ENCODE measurements at places on chromosomes 4 and X.

DNA sequence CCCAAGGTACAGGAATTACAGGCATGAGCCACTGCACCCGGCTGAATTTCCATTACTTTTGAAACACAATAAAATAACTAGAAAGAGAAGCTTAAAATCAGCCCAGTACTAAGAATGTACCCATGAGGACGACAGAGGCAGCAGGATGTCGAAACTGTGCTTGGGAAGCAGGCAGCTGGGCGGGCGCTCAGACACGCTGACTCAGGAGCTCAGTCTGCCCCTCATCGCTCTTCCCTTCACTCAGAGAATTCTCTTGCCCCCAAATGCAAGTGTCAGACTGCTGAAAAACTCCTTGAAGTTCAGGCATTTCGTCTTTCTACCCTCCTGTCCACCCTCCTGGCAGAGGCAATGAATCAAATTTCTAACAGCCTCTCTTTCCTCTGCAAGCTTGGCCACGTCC lies 41.0 kb upstream of the CDKN2AIP start:
- no peaks in the 10 kb centered on the region for H3K27me3 ChIP-seq
- no peak overlapping the region for H3K4me3 ChIP-seq
- no peak for DNase-seq
- peaks cover under 1% of the 10 kb centered on the region for H3K4me1 ChIP-seq

DNA sequence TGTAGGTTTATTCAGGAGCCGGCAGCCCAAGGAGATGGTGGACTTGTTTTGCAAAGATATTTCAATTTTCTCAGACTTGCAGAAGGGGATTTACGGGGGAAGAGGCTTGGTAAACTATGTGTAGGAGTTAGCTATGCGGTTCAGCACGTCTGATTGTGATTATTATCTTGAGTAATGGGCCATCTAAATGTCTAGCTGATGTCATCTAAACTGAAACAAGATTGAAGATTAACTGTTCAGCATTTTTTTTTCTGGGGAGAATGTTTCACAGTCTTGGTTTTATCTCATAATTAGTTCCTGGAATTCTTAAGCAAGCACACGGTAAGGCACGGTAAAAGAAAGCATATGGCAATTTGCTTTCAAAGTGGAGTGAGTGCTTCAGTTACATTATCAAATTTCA lies 207.3 kb upstream of the CXorf51B start:
- H3K4me3 ChIP-seq = no peak overlapping the region
- DNase-seq = no peak
- no peak overlapping the region for H3K27ac ChIP-seq
- no peaks in the 10 kb centered on the region for H3K36me3 ChIP-seq
- no peaks in the 10 kb centered on the region for H3K27me3 ChIP-seq
- H3K4me1 ChIP-seq = no peaks in the 10 kb centered on the region

- H3K27ac ChIP-seq = no peak overlapping the region
- H3K36me3 ChIP-seq = no peaks in the 10 kb centered on the region
- H3K27me3 ChIP-seq = no peaks in the 10 kb centered on the region
- no peak overlapping the region for H3K4me3 ChIP-seq
- DNase-seq = no peak
Observed at GRCh38 chr4:90943311-90943710, 816.1 kb downstream of the CCSER1 start.

GRCh38 chrX:68876731-68877130 lies 47.9 kb downstream of the EFNB1 start:
- H3K4me3 ChIP-seq = no peak overlapping the region
- no peaks in the 10 kb centered on the region for H3K4me1 ChIP-seq
- H3K27me3 ChIP-seq = peaks cover 18% of the 10 kb centered on the region
- H3K27ac ChIP-seq = no peak overlapping the region
- no peak for DNase-seq
- H3K36me3 ChIP-seq = no peaks in the 10 kb centered on the region

DNA sequence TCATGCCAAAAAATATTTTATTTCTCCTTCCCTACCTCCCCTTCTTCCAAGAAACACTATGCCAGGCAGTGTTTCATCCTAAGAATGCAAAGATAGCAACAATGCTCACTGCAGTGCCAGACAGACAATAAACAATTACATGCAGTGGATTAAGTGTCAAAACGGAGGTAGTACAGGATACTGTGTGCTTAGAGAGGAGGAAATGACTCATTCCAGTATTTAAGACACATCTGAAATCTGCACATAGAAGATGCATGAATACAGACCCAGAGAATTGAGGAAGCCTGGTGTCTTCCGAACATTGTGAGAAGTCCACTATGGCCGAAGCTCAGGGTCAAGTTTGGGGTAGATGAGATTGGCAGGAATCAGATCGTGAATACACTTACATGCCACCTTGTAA lies 326.4 kb downstream of the PPP3CA start:
- H3K4me3 ChIP-seq = no peak overlapping the region
- no peaks in the 10 kb centered on the region for H3K4me1 ChIP-seq
- H3K27ac ChIP-seq = no peak overlapping the region
- H3K36me3 ChIP-seq = no peaks in the 10 kb centered on the region
- no peak for DNase-seq

DNA sequence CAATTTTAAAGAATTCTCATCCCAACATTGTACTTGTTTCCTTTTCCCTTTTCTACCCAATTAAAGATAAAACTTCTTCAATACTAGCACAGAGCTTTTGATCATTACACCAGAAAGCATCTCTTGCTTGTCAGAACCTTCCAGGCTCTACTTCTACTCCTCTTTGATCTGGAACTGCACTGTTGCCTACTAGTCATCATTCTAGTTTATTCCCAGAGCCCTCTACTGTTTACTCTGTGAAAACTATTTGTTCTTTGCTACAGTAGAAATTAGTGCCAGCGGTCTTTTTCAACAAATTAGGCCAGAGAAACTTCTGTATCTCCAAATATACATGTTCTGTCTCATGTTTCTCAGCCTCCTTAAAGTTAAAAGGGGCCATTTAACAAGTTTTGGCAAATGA lies 46.8 kb upstream of the TMPRSS11F start:
- no peaks in the 10 kb centered on the region for H3K4me1 ChIP-seq
- H3K27ac ChIP-seq = no peak overlapping the region
- H3K4me3 ChIP-seq = no peak overlapping the region
- no peaks in the 10 kb centered on the region for H3K27me3 ChIP-seq
- no peaks in the 10 kb centered on the region for H3K36me3 ChIP-seq

GRCh38 chrX:153954558-153955227 lies 10.2 kb upstream of the RENBP start:
- no peak for DNase-seq
- H3K27ac ChIP-seq = no peak overlapping the region
- H3K36me3 ChIP-seq = peaks cover 97% of the 10 kb centered on the region

- H3K27ac ChIP-seq = no peak overlapping the region
- no peaks in the 10 kb centered on the region for H3K4me1 ChIP-seq
- H3K36me3 ChIP-seq = no peaks in the 10 kb centered on the region
- H3K27me3 ChIP-seq = no peaks in the 10 kb centered on the region
- no peak for DNase-seq
Observed at GRCh38 chr4:185080545-185080944, 62.3 kb downstream of the HELT start.

- H3K36me3 ChIP-seq = no peaks in the 10 kb centered on the region
- H3K4me3 ChIP-seq = no peak overlapping the region
- H3K27ac ChIP-seq = no peak overlapping the region
- no peaks in the 10 kb centered on the region for H3K4me1 ChIP-seq
- no peak for DNase-seq
Observed at GRCh38 chrX:148940411-148940996, 440.1 kb downstream of the AFF2 start.

DNA sequence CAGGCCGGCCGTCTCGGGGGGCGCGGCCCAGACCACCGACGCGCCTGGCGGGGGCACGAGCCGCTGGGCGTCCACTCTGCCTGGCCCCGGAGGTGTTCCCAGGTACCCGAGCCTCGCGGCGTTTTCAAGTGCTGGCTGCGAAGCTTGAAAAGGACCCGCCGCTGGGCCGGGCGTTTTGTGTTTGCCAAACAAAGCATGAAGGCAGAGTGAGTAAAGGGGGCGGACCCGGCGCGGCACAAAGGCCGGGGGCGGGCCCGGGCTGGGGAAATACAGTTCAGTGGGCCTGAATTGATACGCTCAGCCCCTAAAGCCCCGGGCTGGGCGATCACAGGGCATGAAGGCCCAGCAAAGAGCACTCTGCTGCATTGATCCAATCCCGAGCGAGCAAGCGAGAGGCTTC lies 65.4 kb downstream of the SOX3 start:
- DNase-seq = no peak
- no peaks in the 10 kb centered on the region for H3K4me1 ChIP-seq
- no peak overlapping the region for H3K4me3 ChIP-seq
- H3K27me3 ChIP-seq = peaks cover 34% of the 10 kb centered on the region
- no peaks in the 10 kb centered on the region for H3K36me3 ChIP-seq
- H3K27ac ChIP-seq = no peak overlapping the region

GRCh38 chr4:113311047-113311446 lies 261.6 kb downstream of the ANK2 start:
- no peak for DNase-seq
- no peak overlapping the region for H3K27ac ChIP-seq
- no peak overlapping the region for H3K4me3 ChIP-seq

- DNase-seq = no peak
- no peaks in the 10 kb centered on the region for H3K27me3 ChIP-seq
- no peak overlapping the region for H3K27ac ChIP-seq
- no peak overlapping the region for H3K4me3 ChIP-seq
- H3K4me1 ChIP-seq = no peaks in the 10 kb centered on the region
- no peaks in the 10 kb centered on the region for H3K36me3 ChIP-seq
Observed at GRCh38 chrX:141405486-141405852, 163.2 kb upstream of the SPANXC start.

DNA sequence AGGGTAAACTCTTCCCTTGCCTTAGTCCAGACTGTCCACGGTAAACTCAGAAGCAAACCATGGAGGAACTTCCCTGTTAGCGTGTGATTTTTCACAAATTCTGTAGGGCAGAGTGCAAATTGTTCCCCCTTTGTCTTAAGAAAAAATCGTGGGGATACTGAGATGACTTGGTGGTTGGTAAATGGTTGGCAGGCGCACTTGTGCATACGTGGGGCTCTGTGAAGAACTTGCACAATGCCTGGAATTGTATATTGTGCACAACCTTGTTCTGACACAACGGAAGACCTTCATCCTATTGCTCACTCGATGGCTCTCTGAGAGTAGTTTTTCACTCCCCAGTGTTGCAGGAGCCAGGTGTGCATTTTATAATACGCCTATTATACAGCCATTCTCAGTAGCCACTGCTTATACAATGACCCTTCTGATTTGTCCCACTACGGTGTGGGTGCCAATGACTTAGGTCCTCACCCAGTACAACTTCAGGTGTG lies 150.0 kb downstream of the SPRY1 start:
- H3K27me3 ChIP-seq = no peaks in the 10 kb centered on the region
- H3K4me1 ChIP-seq = no peaks in the 10 kb centered on the region
- no peak overlapping the region for H3K27ac ChIP-seq

GRCh38 chrX:85630901-85631300 lies 251.4 kb upstream of the POF1B start:
- no peaks in the 10 kb centered on the region for H3K4me1 ChIP-seq
- no peaks in the 10 kb centered on the region for H3K27me3 ChIP-seq

- no peaks in the 10 kb centered on the region for H3K36me3 ChIP-seq
- H3K27ac ChIP-seq = no peak overlapping the region
- no peaks in the 10 kb centered on the region for H3K27me3 ChIP-seq
- no peak overlapping the region for H3K4me3 ChIP-seq
- H3K4me1 ChIP-seq = no peaks in the 10 kb centered on the region
- no peak for DNase-seq
Observed at GRCh38 chr4:17094159-17094875, 195.9 kb upstream of the LDB2 start.

GRCh38 chr4:148255344-148255720 lies 186.9 kb downstream of the NR3C2 start:
- no peaks in the 10 kb centered on the region for H3K36me3 ChIP-seq
- H3K4me1 ChIP-seq = peaks cover 6% of the 10 kb centered on the region
- no peak for DNase-seq
- H3K27me3 ChIP-seq = no peaks in the 10 kb centered on the region
- no peak overlapping the region for H3K4me3 ChIP-seq
- no peak overlapping the region for H3K27ac ChIP-seq
